ENCODE measurements at places on chromosomes 11 and 22.

GRCh38 chr11:36215693-36216060 is 73.5 kb downstream of the COMMD9 start:
- DNase-seq, result no peak

- DNase-seq, result no peak
Measured at GRCh38 chr11:119573858-119574257, 150.9 kb upstream of the THY1 start.

GRCh38 chr11:63609536-63609935 is 4.7 kb downstream of the PLAAT3 start:
- no peak for DNase-seq

GRCh38 chr11:96188243-96189006 is 154.6 kb downstream of the MAML2 start:
- DNase-seq, result peak; percentile 75

GRCh38 chr11:13091373-13091772 is 82.3 kb downstream of the RASSF10 start:
- DNase-seq, result no peak

DNA sequence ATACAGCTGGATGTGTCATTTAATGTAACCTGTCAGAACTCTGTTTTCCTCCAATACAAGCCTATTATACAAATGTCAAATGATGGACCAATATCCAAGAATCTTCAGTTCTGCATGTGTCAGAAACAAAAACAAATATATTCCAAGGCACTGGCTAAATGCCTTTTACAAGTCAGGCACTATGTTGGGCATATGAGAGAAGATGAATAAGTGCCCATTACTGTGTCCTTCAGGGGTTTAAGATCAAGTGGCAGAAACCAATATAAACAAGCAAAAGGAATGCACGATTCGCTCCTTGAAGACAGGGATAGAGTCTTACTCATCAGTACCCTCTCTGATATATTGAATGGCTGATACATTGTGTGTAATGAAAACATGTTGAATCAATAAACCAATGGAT is 254.4 kb downstream of the TTC28 start:
- DNase-seq, result no peak

- peak; percentile 99 for DNase-seq
Measured at GRCh38 chr11:122186439-122187080, 70.5 kb upstream of the BLID start.

- DNase-seq, result no peak
Measured at GRCh38 chr11:33769542-33769941, 4.8 kb downstream of the FBXO3 start.

DNA sequence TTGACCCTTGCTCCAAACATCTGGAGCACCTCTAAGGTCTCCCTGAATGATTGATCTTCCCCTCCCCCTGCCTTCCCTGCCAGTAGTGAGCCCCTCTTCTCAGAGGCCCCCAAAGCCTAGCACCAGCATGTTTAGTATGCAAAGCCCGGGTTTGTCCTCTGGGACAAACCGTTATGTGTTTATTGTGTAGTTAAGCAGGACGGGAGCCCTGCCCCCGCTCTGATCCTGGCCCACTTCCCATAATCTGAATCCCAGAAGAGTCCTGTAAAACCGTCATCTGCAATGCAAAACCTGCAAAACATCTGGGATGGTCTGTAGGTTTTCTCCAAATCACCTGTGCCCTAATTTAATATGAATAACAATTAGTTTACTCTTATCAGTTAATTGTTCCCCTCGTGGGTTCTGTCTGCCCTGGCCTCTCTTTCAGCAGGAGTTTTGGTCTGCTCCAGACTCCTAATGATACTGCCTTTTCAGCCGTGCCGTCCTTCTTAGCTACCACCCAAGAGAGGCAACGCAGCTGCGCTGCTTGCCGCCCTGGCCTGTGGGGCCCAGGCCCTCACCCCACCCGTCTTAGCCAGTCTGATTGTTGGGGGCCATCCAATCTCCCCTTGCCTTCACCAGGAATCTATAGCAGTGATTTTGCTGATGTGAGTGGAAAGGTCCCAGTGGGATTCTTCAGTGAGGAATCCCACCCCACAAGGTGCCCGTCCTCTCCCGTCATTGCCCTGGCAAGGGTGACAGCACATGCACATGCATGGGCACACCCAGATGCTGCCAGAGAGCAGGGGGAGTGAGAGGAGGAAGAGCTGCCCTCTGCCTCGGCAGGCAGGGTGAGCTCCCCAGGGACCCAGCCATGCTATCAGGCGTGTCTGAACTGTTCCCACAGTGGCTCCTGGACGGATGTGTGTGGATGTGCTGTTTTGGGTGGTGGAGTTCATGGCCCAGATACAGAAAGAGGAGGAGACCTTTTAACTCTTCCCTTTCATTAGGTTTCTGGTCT is 3.0 kb upstream of the B3GAT1 start:
- no peak for DNase-seq
